Activated CD8-positive, alpha-beta T cell treated with anti-CD3 and anti-CD28 coated beads, Interleukin-2, amount 10 ng/mL, durations not matched to agents 7 days and 5 days (primary cell): ENCODE measurements at places on chromosomes 1 and 21.

DNA sequence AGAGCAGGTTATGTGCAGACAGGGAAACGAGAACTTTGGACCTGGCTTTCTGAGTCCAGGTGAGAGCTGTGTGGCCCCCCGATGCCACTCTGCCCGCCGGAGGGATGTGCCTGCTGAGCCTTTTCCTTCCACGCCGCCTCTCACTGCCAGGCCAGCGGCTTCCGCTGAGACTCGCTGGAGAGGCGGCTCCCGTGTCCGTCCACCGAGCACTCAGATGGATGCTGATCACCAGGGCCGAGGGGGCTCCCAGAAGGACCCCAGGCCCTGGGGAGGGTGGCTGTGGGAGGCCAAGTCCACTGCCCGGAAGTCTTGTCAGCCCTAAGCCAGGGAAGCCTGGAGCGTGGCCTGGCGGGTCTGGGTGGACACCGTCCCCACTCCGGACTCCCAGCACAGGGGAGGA, 16.5 kb downstream of the CSTB start:
- no peak for DNase-seq

DNA sequence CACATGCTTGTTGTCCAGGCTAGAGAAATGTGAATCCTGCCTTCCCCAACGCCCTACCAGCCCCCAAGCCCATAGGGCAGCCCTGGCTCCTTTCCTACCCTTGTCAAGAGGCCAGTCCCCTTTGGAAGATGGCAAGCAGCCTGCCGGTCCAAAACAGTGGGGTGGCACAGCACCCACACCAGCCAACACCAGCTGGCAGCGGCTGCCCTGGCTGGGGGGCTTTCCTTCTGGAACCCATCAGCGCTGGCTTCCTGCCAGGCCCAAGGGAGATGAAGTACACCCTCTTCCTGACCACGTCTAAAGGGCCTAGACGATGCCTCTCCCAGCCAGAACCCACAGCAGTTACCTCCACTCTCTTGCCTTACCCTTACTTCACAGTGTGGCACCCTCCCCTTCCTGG, 24.2 kb downstream of the KCNN3 start:
- DNase-seq = no peak

DNA sequence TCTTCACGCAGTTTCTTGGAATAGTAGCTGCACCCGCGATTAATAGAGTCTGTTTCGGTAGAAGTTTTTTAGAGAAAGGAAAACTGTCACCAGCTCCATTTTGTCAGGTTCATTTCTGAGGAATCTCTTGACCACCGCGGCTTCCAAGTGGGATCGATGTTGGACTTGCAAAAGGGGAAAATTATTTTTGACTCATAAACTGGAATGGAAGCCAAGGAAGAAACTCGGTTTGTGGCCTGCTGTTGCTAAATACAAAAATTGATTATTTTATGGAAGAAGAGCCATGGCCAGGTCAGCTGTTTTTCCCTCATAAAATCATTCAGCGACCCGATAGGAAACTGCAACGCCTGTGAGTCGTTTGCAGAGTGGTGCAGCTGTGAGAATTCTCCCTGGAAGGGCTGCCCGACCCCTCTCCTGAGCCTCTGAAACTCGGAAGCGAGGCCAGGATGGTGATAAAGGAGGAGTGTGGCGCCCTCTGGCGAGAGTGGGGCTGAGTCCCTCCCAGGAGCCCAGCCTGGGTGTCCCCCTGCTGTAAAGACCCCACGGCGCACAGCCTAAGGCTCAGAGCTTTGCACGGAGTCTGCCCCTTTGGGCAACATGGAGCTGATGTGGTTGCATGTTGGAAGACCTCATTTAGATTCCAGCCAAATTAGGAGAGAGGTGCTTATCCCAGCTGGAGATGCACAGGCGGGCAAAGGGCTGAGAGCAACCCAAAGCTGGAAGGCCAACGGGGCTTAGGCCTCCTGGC, 83.6 kb upstream of the SLC25A33 start:
- peak; percentile 70 for DNase-seq

DNA sequence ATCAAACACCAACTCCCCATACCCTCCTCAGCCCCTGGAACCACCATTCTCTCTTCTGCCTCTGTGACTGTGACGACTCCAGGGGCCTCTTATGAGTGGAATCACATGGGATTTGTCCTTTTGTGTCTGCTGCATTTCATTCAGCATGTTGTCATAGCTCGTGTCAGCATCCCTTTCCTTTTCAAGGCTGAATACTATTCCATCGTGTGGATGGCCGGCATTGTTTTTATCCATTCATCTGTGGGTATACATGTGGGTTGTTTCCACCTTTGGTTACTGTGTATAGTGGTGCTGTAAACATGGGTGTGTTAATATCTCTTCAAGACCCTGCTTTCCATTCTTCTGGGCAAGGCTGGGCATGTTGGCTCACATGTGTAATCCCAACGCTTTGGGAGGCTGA, 17.1 kb upstream of the OBSCN start:
- no peak for DNase-seq

DNA sequence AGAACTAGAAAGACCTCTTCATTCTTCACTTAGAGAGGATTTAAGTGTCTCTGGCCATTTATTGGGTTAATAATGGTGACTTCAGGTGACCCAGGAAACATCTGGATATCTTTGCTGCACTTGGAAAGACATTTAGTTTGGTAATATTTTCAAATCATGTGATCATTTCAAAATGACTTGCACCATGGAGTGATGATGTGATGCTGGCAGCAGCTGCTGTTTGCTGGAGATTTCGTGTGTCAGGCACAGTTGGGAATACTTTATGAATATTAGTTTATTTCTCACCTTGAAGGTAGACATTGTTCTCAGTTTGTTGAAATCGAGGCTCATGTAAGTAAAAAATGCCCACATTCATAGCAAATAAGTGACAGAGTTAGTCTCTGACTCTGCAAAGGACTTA, 236.0 kb downstream of the DISC1 start:
- no peak for DNase-seq

- no peak for DNase-seq
Measured at GRCh38 chr21:36350282-36350910, 30.4 kb downstream of the MORC3 start.

DNA sequence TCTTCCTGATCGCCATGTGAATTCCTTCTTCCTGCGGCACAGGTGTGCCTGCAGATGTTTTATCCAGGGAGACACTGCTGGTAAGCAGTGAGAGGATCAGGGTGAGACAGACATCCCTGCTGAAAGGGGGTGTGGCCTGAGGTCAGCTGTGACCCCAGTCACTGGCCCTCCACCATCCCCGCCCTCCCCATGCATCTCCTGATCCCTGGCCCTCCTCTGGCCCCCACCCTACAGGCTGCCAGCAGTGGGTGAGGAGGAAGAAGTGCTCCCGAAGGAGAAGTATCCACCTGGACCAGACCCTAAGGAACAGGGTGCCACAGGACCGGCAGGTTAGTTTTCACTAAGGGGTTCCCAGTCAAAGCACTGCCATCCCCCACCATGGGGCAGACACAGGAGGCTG, 85.3 kb downstream of the GLIS1 start:
- no peak for DNase-seq

- DNase-seq = no peak
Measured at GRCh38 chr1:198865319-198865718, 226.5 kb downstream of the PTPRC start.

DNA sequence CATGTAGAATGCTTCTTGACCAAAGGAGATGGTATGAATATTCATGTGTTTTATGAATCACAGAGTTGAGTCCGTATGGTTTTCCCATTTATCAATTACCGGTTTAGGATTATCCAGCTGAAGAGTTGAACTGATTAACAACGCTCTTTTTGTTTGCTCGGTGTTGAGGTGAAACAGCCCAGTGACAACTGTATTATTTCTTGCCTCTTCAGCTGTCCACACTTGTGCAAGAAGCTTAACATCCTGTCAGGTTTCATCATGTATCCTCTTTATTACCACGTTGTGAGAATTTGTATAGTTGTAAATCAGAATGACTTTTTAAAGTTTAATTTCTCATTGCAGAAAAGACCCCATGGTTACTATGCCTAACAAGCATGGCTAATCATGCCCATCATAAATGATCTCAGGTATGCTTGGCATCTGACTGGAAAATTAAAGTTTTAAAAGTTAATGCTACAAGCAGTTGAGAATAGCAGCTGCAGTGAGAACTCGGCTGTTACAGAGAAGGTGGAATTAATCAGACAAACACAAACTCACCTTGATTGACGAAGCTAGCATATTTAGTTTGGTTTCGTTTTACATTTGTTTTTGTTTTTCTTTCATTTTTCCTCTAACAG, 563.2 kb upstream of the ADGRL2 start:
- no peak for DNase-seq

- DNase-seq = no peak
Measured at GRCh38 chr1:242455052-242455361, 69.5 kb downstream of the PLD5 start.

DNA sequence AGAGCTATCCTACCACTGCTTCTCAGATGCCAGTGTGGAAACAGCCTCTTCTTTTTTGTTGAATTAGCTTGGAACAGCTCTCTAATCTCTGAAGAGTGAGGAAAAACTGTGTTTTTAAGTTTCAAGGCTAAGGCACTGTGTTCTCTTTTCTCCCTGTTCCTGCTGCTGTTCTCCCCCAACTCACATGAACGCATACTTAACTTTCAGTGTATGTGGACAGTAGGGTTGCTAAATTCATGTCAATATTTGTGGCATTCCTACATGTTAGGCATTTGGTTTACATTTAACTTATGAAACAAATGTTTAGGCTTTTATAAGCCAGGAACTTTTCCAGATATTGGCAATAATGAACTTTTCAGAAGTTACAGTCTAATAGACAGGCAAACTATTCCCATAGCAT, 6.8 kb downstream of the BACH1 start:
- no peak for DNase-seq

DNA sequence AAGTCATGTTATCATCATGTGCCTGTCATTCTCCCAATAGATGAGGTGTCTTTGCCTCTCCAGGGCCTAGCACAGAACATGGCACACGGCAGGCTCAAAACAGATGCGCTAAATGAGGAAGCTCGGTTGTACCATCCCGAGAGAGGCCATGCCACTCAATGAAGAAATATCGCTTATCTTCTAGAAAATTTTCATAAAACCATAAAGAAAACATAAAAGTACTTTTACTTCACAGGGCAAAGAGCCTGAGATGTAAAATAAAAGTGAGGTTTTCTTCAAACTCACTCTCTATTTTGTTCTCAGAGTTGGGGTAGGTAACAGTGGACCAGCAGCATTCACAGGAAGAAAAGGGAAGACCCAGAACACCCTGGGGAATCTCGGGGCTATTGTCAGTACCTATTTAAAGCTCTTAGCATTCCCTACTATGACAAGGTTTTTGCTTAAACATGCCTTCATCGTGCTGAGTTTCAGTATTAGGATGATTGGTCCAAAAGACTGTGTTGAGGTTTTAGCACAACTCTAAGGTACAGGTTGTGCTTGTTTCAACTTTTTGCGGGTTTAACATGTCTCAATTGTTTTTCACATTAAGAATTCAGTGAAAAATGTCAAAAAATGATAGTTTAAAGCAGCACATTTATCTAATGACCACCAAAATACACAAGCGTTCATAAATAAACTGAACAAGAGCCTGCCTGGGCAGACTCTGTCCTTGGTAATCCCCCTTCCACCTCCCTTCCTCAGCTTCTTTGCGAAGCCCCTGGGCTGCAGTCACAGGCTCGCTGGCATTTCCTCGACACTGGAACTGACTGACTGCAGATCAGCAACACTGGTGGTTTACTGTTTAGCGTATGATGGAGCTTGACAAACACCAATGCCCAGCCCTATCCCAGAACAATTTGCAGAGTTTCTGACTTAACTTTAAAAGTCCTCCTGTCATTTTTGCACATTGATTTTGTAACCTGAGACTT, 55.6 kb downstream of the COQ8A start:
- no peak for DNase-seq

DNA sequence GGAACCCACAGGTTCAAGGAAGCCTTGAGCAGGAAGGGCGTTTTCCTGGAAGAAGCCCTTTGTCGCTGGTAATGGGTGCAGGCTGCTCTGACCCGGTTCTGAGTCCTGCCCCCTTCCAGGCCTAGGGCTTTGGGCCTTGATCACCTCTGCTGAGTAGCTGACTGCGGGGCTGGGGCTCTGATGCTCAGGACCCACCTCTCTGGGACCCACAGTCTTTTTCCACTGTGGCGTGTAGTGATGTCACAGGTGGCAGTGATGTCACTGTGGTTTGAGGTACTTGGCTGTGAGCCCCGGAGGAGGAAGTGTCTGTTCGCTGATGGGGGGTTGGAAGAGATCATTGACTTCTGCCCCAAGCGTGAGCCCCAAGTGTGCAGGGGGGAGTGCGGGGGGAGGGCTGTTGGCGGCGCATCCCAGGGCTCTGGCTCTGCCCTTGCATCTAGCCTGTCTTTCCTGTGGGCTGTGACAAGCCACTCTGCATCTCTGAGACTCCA, 6.9 kb downstream of the TNFRSF1B start:
- DNase-seq = peak; percentile 97

- DNase-seq = no peak
Measured at GRCh38 chr1:235045921-235046601, 82.6 kb downstream of the TOMM20 start.

GRCh38 chr21:38957575-38958322, 152.0 kb downstream of the ETS2 start:
- no peak for DNase-seq

- no peak for DNase-seq
Measured at GRCh38 chr1:47231301-47232186, 481 bp downstream of the TAL1 start.

DNA sequence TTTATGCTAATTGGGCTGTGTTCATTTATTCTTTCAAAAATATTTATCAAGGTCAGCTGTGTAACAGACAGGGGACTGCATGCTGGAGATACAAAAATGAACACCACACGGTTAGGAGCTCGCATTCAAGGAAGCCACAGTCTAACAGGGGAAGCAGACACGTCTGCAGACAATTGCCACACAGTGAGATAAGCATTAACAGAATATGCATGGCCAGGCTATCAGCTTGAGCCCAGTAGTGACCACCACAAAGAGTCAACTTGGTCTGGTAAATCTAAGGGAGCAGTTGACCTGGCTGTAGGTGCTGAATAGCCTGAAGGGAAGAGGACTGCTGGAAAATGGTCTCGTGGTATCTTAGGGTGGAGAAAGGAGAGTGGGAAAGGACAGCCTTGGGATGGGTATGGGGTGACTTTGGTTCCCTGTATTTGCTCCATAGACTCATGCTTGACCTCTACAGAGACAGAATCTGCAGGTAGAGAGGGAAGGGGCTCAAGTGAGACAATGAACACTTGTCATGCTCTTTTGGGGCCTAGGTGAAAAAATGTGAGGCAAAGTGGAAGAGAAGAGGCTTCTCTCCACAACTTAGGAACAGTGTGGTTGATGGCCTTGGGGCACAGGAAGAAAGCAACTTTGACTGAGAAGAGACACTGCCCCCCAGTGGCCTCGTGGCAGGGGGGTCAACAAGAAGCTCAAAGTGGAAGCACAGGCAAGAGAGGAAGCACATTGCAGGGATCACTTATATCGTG, 7.6 kb upstream of the NPL start:
- peak; percentile 78 for DNase-seq

- DNase-seq = no peak
Measured at GRCh38 chr1:167328306-167328815, 107.7 kb downstream of the POU2F1 start.

GRCh38 chr1:64517640-64518039, 47.7 kb downstream of the CACHD1 start:
- DNase-seq = no peak

- DNase-seq = no peak
Measured at GRCh38 chr1:96660051-96660450, 61.5 kb upstream of the PTBP2 start.
